ENCODE measurements at places on chromosomes 5 and 9.

GRCh38 chr9:14967450-14968321 lies 57.5 kb upstream of the FREM1 start:
- no peak for DNase-seq

DNA sequence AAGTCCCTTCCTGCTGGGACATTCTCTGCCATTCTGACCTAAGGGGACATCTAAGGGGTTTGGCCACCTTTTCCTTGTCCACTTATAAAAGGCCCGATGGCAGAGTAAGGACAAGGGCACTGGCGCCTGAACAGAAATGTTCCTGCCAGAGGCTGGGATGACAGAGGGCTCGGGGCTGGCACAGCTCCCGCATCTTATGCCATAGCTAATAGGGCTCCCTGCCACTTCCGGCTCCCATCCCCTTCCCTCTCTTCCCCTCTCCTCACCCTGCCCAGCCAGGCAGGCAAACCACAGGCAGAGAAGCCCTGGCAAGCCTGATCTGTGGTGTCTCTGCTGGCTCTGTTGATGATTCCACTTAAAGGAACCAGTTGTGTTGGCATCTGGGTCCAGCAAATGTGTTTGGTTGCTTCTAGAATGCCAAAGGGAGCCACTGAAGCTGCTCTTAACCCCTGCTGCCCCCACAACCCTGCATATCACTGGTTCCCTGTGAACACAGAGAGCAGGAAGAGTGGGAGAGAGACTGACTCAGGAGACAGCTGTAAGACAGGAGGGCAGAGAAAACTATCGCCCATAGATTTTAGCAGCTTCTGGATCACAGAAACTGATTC lies 18.4 kb upstream of the ADRA1B start:
- DNase-seq: no peak

DNA sequence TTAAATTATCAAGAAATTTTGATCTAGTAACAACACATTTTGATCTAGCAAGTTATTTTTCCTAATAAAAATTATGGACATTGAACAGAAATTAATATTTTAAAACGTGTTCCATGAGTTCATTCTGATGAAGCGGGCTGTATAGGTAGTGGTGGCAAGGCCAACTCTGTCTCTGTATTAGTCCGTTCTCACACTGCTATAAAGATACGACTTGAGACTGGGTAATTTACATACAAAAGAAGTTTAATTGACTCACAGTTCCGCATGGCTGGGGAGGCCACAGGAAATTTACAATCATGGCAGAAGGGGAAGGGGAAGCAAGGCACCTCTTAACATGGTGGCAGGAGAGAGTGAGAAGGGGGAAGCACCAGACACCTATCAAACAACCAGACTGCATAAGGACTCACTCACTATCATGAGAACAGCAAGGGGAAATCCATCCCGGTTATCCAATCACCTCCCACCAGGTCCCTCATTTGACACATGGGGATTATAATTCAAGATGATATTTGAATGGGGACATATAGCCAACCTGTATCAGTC lies 61.2 kb downstream of the TMEM232 start:
- no peak for DNase-seq

DNA sequence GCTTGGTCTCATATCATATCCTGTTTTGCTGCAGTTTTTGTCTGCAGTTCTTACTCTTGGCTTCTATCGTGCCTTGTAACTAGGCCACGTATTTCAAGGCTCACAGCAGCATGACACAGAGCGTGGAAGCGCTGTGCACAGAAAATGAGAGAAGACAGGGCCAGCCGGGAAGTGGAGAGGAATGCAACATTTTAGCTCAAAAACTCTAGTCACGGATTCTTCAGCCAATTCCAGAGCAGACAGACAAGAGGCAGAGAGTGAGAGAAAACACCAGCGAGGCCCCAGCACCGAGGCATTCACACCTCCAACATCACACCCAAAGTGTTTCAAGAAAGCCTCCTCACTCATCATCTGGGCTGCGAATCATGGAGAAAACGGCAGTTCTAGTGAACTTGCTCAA lies 160.8 kb downstream of the DNAH5 start:
- DNase-seq: no peak

GRCh38 chr9:28999806-29000205 lies 1426.5 kb upstream of the C9orf72 start:
- DNase-seq: no peak

All from EL (cell line).